ENCODE measurements at places on chromosomes 5 and 9. TPM values are rescaled to one million over a fixed set of nuclear protein-coding genes. Genes with fewer than 3 reads are reported as not detected.

The CCIN gene
- 0.16 TPM for total RNA-seq

GRCh38 chr9:120368799-120369198 lies 211.2 kb downstream of the CDK5RAP2 start:
- peak; percentile 20 for DNase-seq

The RNF183 gene
- not detected for total RNA-seq

The CWC27 gene
- total RNA-seq = 19.9 TPM

- DNase-seq = no peak
Observed at GRCh38 chr5:127369796-127370195, 79.2 kb downstream of the MEGF10 start.

The DMRT3 gene
- total RNA-seq = 0.16 TPM

The RASGEF1C gene
- 0.40 TPM for total RNA-seq

GRCh38 chr5:152551061-152551460 lies 146.0 kb upstream of the NMUR2 start:
- DNase-seq = no peak

DNA sequence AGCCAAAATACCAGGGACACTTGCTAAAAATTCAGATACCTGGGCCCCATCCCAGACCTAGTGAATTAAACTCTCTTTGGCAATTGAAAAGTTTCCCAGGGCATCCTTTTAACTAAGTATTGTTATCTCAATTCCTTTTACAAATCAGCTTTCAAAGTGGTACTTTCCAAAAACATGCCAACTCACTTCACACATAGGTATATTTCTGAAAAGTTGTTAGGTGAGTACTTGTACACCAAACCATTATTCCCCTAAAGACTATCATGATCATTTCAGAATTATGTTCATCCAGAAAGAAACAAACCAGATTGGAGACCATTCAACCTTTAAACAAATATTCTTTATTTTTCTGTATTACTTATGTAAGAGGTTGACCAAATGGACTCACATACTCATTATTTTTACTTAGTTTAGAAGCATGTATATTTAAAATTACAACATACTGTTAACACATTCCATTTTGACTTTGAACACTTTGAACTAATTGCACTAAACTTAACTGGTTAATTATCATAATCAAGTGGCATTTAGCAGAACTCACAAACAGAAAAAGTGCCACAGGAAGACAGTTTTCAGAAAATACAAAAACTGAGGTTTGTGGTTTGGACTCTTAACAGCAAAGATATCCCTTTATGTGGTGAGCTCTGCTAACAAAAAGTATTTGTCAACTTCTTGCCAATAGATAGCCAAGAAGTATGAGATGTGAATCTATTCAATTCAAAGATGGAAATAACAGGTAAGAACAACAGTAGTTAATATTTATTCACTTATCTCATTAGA lies 40.7 kb downstream of the KIAA0825 start:
- DNase-seq = no peak

The ZNF366 gene
- total RNA-seq = 3.7 TPM

- no peak for DNase-seq
Observed at GRCh38 chr9:134359493-134360179, 33.4 kb downstream of the RXRA start.

GRCh38 chr9:107345327-107345726 lies 62.2 kb downstream of the RAD23B start:
- no peak for DNase-seq

DNA sequence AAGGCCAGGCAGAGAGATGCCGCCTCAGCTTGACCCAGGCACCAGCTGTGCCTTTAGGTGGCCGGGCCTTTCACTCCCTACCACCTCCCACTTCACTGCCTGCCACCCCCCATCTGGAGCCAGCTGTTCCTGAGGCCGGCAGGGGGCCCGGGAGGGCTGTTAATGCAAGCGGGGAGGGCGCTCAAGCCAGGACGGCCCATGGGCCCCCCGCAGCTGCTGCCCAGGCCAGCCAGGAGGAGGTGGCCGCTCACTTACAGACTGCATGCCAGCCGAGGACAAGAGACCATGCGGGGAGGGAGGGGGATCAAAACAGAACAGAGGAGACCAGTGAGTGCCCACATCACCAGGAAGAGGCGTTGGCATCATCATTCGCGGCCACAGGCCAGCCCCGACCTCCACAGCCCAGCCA lies 4.5 kb downstream of the ABCA2 start:
- no peak for DNase-seq

DNA sequence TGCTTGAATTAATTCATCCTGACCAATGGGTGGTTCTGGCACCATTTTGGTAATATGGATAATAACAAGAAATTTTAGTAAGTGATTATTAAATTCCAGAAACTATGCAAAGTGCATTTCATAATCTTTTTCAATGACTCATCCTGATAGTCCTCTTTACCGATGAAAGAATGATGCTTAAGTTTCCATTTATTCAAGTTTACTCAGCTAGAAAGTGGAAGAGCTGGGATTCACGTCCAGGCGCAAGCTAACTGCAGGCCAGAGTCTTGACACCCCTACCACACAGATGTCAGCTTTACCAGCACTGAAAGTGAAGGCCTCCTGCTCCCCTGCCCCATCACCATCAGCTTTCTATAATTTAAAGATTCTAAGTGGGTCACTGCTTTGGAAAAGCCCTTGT lies 493.5 kb upstream of the WWC1 start:
- no peak for DNase-seq

The ANKDD1B gene
- total RNA-seq = 0.38 TPM

The DBH gene
- total RNA-seq = not detected

DNA sequence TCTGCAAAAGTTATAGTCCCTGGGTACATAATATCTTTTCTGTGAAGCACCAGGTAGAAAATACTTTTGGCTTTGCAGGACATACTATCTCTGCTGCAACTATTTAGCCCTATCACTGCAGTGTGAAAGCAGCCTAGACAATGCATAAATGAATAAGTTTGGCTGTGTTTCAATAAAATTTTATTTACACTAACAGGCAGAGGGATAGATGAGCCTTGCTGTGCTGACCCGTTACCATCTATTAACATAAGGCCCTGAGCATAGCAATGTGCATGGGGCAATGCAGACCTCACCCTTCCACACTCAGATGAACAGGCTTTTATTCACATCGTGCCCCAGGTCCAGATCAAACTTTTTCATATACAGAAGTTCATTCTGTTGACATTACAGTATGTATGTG lies 27.8 kb downstream of the RASEF start:
- DNase-seq = no peak

- no peak for DNase-seq
Observed at GRCh38 chr5:114636271-114636670, 274.4 kb downstream of the KCNN2 start.

DNA sequence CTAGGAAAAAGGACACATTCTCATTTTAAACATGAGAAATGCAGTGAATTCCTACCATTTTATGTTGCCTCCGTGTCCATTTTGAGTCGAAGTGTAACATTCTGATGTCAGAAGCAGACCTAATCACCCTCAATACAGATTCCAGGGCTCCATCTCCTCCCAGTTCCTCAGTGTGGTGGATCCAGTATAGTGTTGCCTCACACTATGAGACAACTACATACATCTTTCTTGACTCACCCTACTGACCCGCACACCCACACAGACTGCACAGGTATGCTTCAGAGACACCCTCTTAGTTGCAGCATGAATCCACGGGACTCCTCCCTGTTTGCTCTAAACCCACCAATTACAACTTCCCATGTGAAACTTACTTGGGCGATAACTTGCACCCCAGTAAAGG lies 564.9 kb downstream of the SEMA5A start:
- no peak for DNase-seq

The POC5 gene
- total RNA-seq = 3.8 TPM

- DNase-seq = no peak
Observed at GRCh38 chr5:141701360-141702119, 19.5 kb upstream of the ARAP3 start.

GRCh38 chr5:125673359-125673950 lies 749.8 kb upstream of the GRAMD2B start:
- DNase-seq = no peak

GRCh38 chr5:171309276-171310211 lies 496 bp downstream of the TLX3 start:
- no peak for DNase-seq

GRCh38 chr5:305050-305449 lies 16.5 kb upstream of the AHRR start:
- peak; percentile 29 for DNase-seq

DNA sequence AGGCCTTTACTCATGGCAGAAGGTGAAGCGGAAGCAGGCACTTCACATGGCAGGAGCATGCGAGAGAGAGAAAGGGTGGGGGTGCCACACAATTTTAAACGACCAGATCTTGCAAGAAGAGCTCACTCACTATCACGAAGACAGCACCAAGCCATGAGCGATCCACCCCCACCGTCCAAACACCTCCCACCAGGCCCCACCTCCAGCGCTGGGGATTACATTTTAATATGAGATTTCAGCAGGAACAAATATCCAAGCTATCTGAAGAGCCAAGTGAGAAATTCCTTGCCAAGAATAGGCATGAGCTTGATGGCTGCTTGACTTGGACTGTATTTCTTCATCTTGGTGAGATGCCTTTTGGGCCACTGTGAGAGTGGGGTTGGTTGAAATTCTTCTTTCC lies 88.0 kb downstream of the PDZD2 start:
- no peak for DNase-seq

The PCDHB7 gene
- 0.67 TPM for total RNA-seq

The GRAMD2B gene
- total RNA-seq = 33.4 TPM

DNA sequence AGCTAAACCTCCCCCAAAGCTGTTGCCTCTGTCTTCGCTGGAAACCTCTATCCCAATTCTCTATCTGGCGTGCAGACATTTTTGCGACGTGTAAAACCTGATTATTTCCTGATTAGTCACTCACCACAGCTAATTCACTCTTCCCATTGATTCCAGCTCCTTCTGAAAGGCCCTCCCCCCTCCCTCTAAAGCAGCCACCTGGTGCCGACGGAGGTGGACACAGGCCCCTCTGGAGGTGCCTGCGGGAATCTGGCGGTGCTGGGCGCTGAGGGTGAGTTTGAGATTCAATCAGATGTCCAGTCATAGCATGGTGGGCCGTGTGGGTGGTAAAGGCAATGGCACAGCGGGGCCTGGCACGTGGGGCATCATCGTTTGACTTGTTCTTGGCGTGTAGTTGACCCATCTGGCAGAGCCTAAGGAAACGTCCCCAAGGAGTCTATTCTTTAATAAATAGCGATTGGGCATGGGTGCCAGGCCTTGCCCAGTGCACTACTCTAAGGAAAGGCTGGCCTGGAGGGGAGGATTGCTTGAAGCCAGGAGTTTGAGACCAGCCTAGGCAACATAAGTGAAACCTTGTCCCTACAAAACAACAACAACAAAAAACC lies 271.1 kb upstream of the MVB12B start:
- peak; percentile 58 for DNase-seq

The FOXI1 gene
- not detected for total RNA-seq

The CDKN2B gene
- 3.6 TPM for total RNA-seq

DNA sequence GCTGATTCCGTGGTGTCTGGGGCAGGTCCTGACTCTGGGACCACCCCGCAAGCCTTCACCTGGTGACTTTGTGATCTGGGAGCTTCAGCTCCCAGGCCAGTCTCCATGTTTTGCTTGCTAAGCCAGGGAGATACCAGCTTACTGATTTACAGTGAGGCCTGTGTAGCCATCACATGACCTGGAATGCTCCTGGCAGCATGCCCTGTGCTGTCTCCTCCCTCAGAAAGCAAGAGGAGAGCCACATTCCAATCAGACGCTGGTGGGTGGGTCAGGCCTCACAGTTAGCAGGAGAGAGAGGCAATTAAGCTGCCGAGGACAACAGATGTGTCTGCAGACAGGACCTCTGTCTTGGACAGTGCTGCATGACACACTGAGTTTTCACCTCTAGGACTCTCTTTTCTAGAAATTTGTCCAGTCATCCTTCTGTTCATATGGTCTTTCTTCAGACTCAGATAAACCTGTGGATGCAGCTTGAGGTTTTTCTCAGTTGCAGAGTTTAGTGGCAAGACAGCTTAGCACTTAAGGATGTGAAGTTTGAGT lies 24.4 kb upstream of the GRPEL2 start:
- DNase-seq = peak; percentile 90

The PCAT7 gene
- 0.08 TPM for total RNA-seq

The THBS4 gene
- 464 TPM for total RNA-seq

GRCh38 chr5:69024241-69024651 lies 69.6 kb upstream of the SLC30A5 start:
- no peak for DNase-seq

GRCh38 chr5:137778772-137779564 lies 24.8 kb upstream of the HNRNPA0 start:
- DNase-seq = no peak

- no peak for DNase-seq
Observed at GRCh38 chr9:108535526-108535925, 320.3 kb downstream of the ACTL7B start.

DNA sequence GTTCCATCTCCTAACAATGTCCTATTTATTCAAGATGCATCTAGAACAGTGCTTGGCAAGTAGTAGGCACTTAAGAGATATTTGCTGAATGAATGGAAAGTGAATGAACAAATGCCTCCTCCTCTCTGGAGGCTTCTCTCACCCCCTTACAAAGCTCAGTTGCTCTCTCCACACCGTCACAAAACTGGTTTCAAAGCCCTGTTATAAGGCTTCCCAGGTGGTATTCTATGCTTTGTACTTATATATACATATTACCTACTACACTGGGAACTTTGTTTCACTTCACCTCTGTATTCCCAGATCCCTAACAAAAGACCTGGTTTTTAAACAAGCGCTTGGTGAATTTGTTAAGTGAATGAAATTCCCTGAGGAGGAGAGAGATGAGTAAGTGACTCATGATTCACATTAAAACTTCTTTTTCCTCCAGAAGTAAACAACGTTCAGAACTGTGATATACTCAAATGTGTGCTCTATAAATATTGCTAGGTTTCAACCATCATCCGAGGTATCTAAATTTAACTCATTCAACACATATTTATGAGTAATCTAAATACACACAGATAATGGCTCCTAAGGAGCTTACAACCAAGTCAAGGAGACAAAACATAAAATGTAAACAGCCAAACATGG lies 36.0 kb downstream of the DENND1A start:
- no peak for DNase-seq

Data from cardiac septum (tissue), 1 donor.